Activated naive CD4-positive, alpha-beta T cell treated with anti-CD3 and anti-CD28 coated beads, Interleukin-2, amount 50 U/mL, for 16 hours (primary cell): ENCODE measurements at places on chromosomes 6 and 20.

- no peak for DNase-seq
Observed at GRCh38 chr6:143740213-143740612, 62.4 kb downstream of the PHACTR2 start.

GRCh38 chr20:24018796-24019195 is 30.2 kb upstream of the GGTLC1 start:
- no peak for DNase-seq

GRCh38 chr20:44324343-44324742 is 12.5 kb upstream of the R3HDML start:
- no peak for DNase-seq

GRCh38 chr20:17533396-17533795 is 2.2 kb upstream of the BFSP1 start:
- DNase-seq: no peak

GRCh38 chr6:168277274-168277669 is 42.3 kb downstream of the DACT2 start:
- no peak for DNase-seq

DNA sequence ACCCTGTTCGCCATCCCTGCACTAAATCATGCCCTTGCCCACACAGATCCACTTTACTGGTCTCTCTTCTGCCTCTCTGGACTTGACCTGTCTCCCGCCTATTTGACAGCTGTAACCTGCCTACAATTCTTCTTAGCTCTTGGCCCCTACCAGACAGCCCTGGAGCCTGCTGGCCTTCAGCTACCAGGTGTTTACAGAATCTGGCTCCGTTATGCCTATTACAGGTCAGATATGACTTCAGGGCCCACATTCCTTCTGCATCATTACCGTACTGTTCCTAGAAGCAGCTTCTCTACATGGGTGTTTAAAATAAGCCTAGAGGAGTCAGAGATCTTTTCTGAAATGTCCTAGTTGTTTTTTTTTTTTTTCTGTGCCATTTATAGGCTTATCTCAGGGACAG is 45.4 kb upstream of the CCN6 start:
- no peak for DNase-seq

- no peak for DNase-seq
Observed at GRCh38 chr6:97462031-97462430, 179.0 kb upstream of the MMS22L start.

GRCh38 chr6:118896339-118897136 is 2.6 kb downstream of the ASF1A start:
- no peak for DNase-seq

DNA sequence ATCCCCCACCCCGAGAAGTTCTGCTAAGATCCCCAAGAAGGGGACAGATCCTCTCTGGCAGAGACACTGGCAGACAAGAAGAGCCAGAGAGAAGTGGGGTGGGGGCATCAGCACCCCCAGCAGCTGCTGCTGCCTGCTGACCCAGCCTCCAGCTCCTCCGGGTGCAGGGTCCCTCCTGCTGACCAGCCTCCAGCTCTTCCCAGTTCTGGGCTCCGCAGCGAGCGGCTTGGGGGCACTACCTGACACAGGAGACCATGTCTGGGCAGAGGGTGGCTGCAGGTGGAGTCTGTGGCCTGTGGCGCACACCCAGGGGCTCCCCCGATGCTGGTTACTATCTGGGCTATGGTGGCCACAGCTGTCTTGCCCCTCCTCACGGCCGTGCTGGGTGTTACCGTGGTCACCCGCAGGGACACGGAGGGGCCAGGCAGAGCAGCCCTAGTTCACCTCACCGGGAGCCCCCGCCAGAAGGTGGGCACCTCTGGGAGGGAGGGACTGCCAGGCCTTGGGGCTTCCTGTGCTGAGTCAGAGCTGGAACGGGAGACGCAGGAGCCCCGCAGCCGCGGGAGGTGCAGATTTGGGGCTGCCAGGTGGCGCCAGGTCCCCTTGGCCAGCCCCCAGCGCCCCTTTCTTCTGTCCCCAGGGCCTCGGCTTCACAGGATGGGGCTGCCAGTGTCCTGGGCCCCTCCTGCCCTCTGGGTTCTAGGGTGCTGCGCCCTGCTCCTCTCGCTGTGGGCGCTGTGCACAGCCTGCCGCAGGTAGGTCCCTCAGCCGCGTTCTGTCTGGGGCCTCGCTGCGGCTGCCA is 630 bp downstream of the LIME1 start:
- DNase-seq: no peak

DNA sequence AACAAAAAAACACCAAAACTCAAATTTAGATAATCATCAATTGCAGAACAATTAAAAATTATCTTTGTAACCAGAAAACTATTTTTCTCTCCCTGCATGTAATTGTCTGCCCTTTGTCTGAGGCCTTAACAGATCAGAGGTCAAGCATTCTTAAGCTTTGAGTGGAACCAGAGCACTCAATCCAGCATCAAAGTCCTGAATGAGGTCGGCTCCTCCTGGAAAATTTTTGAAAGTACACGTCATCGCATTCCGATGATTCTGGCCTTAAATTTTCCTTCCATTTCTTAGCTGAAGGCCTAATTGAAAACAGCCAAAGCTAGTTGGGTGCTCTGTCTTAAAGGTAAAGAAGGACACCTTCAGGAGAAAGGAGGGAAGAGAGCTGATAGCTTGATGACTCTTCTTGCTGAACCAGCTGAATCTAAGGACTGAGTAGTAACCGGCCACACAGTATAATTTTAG is 510.2 kb upstream of the SULF2 start:
- DNase-seq: no peak

DNA sequence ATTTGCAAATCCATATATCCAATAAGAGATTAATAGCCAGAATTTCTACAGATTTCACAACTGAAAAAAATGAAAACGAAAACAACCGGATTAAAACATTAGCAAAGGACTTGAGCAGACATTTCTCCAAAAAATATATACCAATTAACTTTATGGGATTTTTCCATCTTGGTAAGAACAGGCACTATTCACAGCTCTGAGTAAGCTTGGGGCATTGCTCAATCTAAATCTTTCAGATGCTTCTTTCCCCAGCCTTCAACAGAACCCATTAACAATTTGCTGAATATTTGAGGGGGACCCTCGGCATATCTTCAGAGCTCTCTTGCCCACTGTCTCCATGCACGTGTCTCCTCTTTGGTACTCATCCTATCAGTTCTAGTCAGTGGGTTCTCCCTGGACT is 111.7 kb upstream of the CD93 start:
- DNase-seq: no peak

DNA sequence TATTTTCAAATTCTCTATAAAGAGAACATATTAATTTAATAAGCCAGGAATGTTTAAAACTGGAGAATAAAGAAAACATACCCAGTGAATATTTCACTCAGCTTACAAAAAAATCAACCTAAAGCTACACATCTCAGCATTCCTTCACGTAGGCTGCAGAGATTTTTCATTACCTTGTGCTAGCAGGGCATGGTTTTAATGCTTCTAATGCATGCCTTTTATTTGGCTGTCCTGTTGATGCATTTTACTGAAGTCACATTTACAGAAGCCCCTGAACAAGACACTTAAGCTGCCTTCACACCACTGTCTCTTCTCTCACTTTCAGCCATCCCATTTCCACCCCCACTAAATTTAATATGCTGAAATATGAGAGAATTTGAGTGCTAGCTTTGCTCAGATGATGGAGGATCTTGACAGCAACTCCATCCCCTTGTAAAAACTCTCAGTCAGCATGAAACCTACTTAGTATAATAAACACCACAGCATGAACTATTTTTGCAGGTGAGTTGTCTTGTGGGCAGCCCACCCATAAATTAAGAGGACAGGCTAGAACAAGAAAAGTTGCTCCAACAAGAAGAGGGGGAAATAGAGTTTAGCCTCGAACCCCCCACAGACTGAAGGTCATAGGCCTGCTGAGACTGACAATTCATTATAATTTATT is 159.4 kb downstream of the SIM1 start:
- no peak for DNase-seq

- no peak for DNase-seq
Observed at GRCh38 chr6:150684714-150685459, 85.2 kb downstream of the PLEKHG1 start.
